NCI-H526 (cell line): ENCODE measurements at places on chromosomes 3 and 15.

DNA sequence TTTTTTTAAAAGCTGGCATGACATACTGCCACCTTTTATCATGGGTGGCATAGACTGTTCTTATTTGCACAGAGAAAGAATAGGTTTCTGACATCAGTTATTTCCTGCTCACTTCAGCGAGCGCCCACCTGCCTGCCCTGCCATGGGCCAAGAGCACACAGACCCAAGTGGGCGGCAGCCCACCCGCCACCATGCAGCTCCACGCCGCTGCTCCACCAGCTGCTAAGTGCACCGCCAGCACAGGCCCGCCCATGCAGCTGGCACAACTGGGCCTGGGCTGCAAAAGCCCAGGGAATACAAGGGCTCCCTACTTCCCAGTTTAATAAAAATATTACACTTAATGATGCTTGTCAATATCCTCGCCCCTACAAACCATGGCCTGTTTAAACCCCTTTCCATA, 15.4 kb downstream of the ZNF148 start:
- DNase-seq, result no peak

GRCh38 chr15:101156061-101156460, 95.8 kb downstream of the CHSY1 start:
- no peak for DNase-seq

DNA sequence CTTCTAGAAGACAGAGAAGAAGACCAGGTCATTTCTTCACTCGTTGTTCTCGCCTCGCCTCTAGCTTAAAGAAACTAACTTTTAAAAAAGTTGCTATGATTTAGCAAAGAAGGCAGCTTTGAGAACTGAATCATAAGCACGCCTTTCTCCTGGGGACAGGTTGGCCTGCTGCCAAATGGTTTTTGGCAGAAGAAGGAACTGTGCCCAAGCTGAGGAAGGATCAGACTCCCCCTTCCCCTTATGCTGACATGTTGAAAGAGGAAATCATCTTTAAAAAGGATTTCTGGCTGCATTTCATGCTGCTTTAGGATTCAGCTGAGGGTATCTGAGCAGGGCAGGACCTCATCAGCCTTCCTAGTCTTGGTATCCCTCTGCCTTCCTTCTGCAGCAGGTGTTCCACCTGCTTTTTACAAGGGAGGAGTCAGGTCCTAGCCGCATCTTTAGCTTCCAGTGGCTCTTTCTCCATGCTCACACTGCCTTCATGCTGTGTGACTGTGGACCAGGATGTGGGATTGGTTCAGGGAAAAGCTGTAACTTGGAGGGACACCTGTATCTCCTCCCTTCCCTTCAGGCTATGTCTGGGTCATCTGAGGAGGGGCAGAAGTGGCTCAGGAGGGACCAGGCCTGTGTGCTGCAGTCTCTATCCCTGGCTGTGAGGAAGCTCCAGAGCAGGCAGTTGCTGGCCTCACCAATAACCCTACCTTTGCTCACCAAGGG, 34.1 kb upstream of the HACD2 start:
- no peak for DNase-seq

DNA sequence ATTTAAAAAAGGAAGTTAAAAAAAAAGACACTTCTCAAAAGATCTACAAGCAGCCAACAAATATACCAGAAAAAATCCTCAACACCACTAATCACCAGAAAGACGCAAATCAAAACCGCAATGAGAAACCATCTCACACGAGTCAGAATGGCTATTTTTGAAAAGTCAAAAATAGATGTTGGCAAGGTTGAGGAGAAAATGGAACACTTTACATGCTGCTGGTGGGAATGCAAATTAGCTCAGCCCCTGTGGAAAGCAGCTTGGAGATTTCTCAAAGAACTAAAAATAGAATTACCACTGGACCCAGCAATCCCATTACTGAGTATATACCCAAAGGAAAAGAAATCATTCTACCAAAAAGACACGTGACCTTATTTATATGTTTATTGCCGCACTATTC, 574.7 kb upstream of the ADAMTS9 start:
- DNase-seq, result no peak

- no peak for DNase-seq
These were observed 87.5 kb downstream of the KCNMB2 start for GRCh38 chr3:178623666-178624255.

DNA sequence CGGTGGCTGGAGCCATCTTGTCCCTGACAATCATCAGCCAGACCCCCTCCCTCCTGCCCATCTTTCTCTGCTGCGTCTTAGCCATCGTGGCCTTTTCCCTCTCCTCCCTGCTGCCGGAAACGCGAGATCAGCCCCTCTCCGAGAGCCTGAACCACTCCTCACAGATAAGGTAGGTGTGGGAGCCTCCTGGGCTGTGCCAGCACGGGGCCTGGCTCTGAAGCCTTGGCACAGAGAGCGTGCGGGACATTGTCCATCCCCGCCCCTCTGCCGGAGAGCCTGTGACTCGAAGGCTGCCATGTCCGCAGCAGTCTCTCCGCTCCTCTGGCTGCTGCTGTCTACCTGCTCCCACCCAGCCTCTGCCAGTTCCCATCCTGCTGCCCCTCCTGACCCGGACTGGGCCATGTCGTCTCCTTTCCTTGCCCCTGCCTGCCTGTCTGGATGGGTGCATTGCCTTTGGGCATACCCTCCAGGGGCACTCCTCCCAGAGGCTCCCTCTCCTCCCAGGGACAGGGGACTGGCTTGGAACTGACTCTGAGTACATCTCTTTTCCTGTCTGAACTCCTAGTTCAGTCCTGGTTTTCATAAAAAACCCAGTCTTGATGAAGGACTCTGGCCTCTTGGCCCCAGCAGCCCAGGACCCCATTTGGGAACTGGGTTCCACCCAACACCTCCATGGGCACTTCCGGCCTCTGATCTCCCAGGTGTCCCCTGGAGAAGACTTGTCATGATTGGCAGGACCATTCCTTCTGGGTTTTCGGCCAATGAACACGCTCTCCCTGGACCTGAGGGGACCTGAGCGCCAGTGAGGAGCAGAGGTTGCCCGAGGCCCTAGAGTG, 30.0 kb upstream of the XYLB start:
- no peak for DNase-seq

DNA sequence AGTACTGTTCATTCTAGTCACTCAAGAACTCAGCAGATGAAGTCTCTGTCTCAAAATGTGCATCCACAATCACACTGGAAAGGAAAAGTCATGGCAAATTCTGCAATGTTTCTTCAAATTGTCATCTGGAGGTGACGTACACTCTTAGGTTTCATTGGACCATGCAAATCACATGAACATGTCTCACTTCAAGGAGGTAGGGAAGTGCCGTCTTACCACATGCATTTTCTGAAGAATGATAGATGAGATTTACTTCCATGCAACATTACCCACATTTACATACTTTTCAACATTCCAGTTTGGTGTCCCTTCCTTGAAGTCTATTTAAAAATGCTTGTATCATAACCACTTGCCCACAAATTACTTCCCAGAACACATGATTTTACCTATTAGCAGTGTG, 107.9 kb upstream of the SATB1 start:
- DNase-seq, result no peak
